ENCODE measurements at places on chromosomes 3 and 15. TPM values are rescaled to one million over a fixed set of nuclear protein-coding genes. Genes with fewer than 3 reads are reported as not detected.

SPTBN5 gene
- total RNA-seq: 2.4 TPM

CD200R1 gene
- 0.67 TPM for total RNA-seq

GABRR3 gene
- not detected for total RNA-seq

DUOXA1 gene
- not detected for total RNA-seq

DNA sequence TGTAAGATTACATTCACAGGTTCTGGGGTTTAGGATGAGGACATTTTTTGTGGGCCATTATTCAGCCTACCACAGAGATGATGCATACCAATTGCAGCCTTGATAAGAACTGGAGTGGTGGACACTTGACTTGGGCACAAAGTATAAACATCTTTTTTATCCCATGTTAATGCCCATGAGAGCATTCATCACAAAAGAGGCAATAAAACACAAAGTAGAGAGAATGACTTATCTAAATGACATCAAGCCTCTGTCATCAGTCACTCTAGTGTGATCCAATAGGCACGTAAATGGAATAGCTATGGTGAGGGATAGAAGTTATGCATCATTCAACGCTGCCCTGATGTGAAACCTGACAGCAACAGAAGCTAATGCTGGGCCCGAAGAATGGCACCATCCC, 25.8 kb downstream of the VEPH1 start:
- DNase-seq: no peak

DNA sequence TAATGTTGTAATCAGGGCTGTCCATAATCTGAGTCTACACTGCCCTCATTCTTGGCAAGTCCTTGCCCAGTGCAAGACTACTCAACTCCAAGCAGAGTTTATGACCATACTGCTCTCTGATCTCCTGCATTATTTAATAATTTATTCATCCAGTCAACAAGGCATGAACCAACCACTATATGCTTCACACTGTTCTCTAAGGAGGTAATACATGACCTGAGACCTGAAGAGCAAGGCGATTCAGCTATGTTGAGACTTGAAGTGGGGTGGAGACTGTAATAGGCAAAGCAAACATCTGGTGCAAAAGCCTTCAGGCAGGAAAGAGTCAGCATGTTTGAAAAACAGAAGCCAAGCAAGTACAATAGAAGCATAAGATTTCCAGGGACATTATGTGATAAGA, 1362.8 kb downstream of the ROBO2 start:
- DNase-seq: no peak

DNA sequence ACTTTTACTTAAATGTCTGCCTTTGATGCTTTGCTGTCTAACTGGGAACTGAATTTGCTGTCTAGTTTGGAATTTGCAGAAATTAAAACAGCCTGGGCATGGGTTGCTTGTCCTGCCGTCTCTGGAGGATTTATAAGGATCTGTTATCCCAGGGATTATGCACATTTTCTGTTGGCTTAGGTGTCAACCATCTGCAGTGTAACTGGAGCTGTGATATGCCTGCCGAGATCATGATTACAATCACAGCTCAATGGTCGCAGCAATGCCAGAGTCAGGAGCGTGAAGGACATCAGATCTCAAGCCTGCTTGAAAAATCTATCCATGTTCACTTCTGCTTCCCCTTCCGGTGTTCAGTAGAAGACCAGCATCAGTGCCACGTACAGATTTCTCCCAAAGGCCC, 41.8 kb upstream of the SETMAR start:
- no peak for DNase-seq

DNA sequence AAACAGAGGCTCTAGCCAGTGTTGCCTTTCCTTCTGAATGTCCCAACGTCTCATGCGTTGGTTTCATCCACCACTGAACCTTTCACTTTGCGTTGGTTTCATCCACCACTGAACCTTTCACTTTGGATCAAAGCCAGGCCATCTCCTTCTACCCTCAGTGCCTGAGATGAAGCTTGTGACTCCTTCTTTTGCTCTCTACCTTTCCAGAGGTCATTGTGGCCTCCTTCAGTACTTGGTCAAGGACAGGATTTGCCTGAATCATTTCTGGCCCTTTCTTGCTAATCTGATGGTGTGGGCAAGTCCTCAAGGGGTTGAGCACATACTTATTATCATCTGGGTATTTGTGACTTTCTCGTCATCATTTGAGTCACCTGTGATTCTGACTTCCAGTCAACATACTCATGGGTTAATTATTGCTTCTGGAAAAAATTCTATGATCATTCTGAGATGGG, 50.0 kb downstream of the SELENOT start:
- DNase-seq: no peak

- DNase-seq: no peak
Observed at GRCh38 chr15:64146041-64146440, 5.5 kb upstream of the SNX22 start.

GRCh38 chr15:39645138-39645975, 64.5 kb downstream of the THBS1 start:
- DNase-seq: no peak

GRCh38 chr3:109430911-109431563, 93.7 kb upstream of the DPPA4 start:
- DNase-seq: no peak

- no peak for DNase-seq
Observed at GRCh38 chr3:61910732-61911131, 349.4 kb downstream of the PTPRG start.

Measured in MG63 (cell line).